ENCODE measurements at places on chromosomes 4 and X.

- DNase-seq = no peak
These were observed 386.5 kb downstream of the GPAT3 start for GRCh38 chr4:83922402-83922801.

DNA sequence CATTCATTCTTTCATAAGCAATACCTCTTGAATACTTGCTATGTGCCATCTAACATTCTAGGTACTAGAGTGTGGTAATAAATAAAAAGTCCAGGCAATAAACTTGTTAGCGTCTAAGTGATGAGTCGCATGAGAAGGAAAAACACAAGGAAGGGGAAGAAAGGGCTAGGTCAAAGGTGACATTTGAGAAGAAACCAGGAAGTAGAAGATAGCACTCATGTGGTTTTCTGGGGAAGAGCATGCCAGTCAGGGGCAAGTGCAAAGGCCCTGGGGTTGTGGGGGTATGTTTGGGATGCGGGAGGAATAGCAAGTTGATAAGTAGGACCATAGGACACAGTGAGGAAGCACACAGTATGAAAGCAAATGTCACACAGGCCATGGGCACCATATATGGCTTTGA, 157.0 kb downstream of the TSPAN5 start:
- no peak for DNase-seq

GRCh38 chrX:16466640-16467432, 183.1 kb upstream of the S100G start:
- no peak for DNase-seq

GRCh38 chr4:14867847-14868246, 134.4 kb upstream of the CPEB2 start:
- DNase-seq = peak; percentile 28

GRCh38 chrX:148512453-148512852, 12.0 kb downstream of the AFF2 start:
- no peak for DNase-seq

DNA sequence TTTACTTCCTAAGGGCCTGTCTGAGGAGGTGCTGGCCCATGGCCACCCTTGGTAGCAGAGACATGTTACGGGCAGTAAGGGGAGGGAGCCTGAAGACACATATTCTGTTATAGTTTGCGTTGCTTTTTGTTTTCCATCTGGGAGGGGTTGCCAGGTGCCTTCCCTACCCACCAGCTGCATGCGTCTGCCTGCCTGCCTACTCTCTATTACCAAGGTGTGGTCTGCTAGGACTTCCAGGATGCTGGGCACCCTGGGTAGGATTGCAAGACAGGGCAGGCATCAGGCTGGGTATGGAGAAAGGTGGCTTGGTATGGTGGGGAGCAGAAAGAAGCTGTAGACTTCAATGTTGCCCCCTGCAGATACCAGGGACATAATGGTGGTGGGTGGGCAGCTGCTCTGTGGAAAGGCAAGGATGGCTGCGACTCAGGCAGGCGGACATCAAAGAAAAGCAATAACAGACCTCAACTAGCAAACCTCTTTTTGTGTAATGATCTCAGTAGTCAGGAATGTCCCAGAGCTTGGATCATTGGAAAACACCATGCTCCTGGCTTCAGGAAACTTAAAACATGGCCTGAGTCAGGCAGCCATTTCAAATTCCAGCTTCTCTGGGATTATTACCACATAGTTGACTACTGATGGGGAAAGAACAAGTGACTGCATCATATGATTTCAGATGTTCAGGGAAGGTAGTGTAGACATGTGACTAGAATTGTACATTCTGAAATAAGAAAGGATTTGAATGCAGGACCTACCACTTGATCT, 67.8 kb downstream of the HOPX start:
- no peak for DNase-seq
